ENCODE measurements at places on chromosomes 11 and 22.

- no peak for DNase-seq
Measured at GRCh38 chr11:61279934-61280659, 15.0 kb downstream of the VWCE start.

GRCh38 chr11:554428-555226 is 5.9 kb downstream of the LMNTD2 start:
- DNase-seq = peak; percentile 77

DNA sequence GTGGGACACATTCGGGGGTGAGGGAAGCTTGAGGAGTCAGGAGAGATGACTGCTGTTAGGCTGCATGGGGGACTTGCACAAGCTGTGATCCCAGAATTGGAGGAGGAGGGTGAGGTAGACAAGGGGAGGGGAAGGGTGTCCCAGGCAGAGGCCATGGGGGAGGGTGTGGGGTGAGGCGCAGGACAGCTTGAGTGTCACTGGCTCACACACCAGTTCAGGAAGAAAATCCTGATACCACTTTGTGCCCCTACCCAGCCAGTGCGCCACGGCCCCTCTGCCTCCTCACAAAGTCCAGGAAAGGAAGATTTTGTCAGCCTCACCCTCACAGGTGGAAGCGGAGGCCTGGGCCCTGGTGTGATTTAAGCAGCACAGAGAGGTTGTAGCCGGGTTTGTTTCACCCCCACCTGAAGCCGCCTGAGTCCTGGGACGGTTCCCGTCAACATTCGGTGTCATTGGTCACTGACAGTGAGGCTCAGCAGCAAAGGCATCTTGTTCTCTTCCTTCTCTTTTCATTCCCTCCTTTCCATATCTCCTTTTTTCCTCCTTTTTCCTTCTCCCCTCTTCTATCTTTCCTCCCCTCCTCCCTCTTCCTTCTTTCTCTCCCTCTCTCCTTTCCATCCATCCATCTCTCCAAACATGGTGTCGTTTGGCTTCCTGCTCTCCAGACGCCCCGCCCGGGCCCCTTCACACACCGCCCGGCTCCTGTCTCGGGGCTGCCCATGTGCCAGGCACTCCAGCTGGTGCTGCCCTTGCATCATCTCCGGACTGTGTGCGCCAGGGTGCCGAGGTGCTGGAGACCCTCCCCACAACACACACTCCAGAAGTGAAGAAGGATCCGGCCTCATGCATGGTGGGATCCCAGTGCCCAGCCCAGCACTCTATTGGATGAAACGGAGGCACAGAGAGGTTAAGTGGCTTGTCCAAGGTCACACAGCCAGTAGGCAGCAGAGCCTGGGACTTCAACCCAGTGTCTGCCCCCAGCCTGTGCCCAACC is 89.3 kb downstream of the MPPED1 start:
- no peak for DNase-seq

DNA sequence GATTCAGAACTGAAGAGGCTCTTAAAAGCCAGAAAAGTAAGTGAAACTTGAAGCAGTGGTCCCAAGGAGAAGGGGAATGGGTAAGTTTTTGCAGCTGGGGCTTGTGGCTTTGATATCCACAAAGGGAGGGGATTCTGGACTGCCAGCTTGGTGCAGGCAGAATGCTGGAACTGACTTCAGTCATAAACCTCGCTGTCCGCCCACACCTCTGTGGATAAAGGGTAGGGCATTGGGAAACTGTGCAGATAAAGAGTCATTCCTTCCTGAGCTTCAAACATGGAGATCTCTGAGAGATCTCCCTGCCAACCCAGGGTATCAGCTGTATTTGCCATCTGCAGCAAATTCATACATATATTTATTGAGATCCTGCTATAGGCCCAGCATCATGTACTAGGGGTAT is 124.3 kb upstream of the OR9Q1 start:
- DNase-seq = no peak

DNA sequence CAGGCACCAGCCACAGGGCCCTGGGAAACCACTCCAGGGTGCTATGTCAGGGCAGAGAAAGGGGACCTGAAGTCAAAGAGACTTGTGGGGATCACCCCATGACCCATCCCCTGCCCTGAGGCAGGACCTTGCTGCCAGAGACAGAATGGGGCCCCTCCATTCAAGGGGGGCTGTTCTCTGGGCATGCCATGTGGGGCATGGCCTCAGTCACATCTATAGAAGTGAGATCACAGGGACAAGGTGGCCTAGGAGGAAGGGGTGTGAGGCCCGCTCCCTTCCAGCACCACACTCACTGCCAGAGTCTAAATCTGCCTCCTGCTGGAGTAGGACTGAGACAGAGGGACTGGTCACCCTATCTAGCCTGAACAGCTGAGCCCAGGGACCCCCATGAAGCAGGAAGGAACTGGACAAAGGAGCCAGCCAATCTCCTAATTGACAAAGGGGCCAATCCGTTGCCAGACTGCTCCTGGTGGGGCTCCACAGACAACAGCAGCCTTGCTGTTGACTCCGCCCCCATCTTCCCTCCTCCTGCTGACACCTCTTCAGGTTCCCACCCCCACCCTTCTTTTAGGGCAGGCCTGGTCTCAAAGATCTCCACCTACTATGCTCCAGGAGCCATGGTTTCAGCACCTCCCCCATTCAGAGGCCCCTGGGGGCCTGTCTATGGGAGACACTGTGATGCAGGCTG is 26.0 kb downstream of the NEAT1 start:
- DNase-seq = no peak

- no peak for DNase-seq
Measured at GRCh38 chr11:32597921-32598320, 14.3 kb downstream of the EIF3M start.

GRCh38 chr11:96263238-96263763 is 79.7 kb downstream of the MAML2 start:
- no peak for DNase-seq

DNA sequence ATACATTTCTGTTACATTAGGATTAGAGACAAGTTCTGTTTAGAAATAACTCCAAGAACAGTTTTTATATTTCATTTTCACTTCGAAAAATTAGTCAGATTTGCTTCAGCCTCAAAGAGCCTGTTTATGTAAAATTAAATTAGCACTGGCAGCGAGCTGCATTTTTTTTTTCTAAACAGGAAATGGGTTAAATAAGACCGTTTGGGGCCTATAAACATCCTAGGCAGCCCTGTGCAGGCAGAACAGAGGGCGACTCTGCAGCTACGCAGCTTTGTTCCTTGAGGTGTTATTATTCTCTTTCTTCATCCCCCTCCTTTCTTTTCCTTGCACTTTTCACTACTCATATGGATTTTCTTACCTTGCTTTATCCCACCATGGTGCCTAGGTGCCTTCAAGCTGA is 48.7 kb downstream of the CWC15 start:
- no peak for DNase-seq

DNA sequence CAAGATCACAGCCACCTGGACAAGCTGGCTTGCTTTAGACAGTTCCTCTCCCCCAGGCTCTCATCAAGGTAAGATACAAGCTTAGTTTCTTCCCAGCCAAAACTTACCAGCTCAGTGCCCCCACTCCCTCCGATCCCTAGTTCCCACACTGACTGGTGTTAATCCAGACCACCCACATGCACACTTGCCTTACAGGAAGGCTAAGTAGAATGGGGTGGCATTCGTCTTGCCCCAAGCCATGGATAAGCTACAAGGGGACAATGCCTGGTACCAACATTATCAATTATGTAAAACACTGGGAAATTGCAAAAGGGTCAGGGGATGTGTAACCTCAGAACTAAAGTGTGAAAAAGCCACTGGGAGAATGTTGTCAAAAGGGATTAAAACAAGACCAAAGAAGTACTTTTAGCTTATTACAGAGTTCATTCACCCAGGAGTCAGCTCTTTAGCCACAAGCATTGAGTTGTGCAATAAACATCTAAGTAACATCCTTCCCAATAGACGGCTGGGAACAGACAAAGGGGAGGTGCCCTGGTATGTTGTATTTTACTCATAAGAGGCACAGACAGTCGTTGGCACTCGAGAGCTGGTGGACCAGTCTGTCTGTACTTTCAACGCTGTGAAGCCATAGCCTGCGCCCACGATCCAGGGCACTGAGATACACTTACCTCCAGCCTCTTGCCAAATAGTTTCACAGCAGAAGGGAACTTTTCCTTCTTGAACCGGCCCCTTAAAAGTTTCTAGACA is 1.1 kb downstream of the DHCR7 start:
- DNase-seq = peak; percentile 41

- no peak for DNase-seq
Measured at GRCh38 chr22:47209547-47210023, 447.1 kb downstream of the TBC1D22A start.

DNA sequence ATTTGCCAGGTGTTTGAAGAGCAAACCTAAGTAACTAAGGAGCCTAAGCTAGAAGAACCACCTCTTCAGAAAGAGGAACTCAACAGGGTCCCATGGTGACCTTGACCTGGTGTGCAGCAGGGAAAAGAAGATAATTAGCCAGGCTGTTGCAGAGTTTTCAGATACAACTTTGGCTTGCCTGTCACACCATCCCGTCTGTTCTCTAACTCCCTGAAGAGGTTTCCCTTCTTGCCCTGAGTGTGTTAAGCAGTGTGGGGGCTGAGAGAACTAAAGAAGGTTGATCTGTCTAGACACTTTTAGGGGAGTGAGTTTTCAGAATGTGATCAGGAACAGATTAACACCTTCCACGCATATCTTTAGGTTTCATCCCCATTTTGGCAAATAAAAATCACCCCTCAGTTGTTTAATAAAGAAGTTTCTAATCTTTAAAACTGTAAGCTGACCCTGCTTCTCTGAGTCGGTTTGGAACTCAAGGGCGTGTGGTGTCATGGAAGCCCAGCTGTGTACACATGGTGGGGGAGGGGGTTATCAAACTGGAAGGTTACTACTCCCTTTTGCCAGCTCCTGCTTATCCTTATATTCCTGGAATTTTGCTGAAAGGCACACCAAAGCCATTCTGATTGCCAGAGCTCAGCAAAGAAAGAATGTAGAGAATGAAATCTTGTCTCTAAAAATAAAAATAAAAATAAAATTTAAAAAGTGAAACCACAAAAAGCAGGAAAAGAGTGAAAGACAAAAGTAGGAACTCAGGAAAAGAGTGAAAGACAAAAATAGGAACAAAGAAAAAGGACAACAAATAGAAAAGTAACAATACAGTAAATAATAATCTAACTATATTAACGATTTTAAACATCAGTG is 70.2 kb downstream of the DBX1 start:
- no peak for DNase-seq

DNA sequence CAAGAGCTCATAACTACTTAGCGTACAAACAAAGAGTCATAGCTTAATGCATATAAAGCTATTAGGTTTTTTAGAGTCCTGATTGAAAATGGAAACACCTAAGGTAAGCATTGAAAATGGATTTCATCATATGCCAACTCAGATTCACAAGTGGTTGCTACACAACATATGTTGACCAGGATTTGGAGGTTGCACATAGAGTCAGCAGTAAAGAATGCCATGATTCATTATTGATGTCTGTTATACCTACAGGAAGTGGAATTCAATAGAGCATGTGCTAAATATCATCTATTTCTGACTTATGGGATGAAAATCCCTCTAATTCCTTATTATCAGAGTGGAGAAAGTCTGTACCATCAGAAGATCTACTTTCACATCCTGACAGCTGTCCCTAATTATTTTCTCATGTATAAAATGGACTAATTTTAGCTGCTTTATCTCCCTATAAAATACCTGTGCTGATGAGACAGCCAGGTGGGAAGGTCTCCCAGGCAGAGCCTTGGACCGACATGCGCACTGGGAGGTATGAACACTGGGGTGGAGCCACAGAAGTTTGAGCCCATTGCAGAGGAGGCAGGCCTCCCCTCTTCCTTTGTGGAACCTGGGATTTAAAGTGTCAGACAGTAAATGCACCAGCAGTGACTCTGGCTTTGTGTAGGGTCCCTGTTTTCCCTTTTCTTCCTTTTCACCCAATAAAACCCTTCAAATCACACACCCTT is 204.2 kb downstream of the AASDHPPT start:
- DNase-seq = no peak

DNA sequence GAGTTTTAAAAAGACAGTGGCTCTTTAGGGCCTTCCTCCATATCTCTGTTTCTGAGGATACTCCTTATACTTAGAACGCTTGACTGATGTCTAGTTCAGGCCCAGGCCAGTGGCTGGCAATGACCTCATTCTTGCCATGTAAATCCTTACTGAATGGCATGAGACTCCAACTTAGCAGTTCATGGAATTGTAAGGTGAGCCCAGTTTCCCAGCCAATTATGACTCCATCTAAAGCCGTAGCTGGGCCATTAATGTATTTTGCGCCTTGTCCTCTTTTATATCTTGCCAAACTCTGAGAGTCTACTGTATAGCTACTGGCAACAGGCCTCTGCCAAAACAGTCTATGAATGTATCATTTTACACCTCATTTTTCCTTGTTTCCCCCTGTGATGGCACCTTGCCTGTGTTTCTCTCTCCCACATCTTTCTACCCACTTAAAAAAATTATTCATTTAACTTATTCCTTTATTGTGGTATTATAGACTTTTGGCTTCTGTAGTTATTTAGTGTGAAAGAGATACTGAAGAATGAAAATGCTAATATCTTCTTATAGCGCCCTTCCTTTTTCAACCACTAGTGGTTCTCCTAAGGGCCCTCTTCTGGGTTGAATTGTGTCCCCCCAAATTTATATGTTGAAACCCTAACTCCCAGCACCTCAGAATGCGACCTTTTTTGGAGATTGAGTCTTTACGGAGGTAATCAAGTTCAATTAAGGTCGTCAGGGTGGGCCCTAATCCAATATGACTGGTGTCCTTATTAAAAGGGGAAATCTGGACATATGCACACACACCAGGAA is 67.4 kb downstream of the ZNRF3 start:
- no peak for DNase-seq

- no peak for DNase-seq
Measured at GRCh38 chr22:30021338-30021737, 58.9 kb upstream of the HORMAD2 start.

- no peak for DNase-seq
Measured at GRCh38 chr11:130474637-130475400, 26.4 kb downstream of the ADAMTS15 start.

DNA sequence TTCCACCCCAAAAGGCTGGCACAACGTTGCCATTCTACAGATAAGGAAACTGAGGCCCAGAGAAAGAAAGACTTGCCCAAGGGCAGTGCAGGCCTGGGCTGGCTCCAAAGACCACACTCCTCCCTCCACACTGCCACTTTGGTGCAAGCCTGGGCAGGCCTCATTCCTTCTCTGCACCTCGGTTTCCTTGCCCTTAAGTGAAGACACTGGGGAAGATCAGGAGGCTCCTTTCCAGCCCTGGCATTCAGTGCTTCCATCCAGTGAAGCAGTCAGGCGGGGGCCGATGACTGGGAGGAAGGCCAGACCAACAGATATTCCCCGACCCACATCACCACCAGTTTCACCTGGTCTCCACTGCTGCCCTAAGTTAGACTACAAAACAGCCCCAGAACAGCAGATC is 18.3 kb upstream of the TCF20 start:
- no peak for DNase-seq

DNA sequence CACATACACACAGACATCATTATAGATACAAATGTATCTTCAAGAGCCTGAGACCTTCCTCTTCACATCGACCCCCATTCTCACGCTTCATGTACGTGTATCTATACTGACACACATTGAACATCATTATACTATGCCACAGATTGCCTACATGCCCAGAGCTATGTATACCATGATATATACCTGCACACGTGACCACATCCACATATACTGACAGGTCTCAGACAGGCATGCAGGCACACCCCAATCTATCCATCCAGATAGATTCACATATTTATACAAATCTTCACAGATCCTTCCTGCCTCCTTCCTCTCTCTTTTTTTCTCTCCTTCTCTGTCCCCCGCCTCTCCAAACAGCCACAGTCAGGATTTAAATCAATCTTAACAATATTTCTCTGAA is 140.1 kb downstream of the CEP164 start:
- no peak for DNase-seq

- DNase-seq = no peak
Measured at GRCh38 chr11:93525601-93526345, 17.4 kb downstream of the SMCO4 start.

GRCh38 chr11:134266440-134266839 is 9.7 kb upstream of the GLB1L3 start:
- no peak for DNase-seq

All from NCI-H526 (cell line).